ENCODE measurements at places on chromosomes 3 and 15. TPM values are rescaled to one million over a fixed set of nuclear protein-coding genes. Genes with fewer than 3 reads are reported as not detected.

THPO gene
- polyA plus RNA-seq: 3.3 TPM

DNA sequence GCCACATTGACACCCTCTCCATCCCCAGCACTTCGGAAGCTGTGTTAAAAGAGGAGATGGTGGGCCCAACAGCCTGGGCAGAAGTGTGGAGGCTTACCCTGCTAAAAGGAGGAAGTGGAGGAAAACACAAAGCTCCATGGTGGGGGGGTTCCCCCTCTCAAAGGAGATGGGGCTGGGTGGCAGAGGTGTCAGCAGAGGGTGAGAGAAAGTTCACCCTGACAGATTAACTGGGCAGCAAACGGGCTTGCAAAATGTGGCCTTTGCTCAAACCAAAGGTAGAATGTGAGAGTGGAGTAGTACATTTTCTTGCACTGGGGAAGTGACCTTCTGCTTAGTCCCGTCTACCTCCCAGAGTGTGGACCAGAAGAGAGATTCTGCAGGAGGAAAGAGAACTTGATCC is 44.7 kb downstream of the MYO1E start:
- DNase-seq: no peak

- no peak for DNase-seq
Measured at GRCh38 chr3:11593318-11594034, 50.2 kb downstream of the VGLL4 start.

DNA sequence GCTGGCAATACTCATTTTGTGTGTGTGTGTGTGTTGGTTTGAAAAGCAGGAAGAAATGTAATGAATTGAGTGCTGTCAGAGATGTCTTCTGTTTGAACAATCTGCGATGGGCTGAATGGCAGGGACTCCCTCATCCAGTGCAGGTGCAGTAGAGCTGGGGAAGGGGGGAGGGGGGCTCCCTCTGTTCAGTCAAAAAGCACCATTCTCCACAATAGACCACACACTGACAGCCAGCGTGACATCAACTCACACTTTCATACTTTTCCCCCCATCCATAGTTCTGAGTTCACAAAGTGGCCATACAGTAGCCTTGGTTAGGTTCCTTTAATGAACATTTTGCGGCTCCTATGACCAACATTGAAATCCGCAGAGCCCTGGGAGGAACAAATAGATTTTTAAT is 10.4 kb downstream of the SOX2 start:
- no peak for DNase-seq

FILIP1L gene
- polyA plus RNA-seq: 16.3 TPM

ADAMTS9 gene
- polyA plus RNA-seq: 174 TPM

DNA sequence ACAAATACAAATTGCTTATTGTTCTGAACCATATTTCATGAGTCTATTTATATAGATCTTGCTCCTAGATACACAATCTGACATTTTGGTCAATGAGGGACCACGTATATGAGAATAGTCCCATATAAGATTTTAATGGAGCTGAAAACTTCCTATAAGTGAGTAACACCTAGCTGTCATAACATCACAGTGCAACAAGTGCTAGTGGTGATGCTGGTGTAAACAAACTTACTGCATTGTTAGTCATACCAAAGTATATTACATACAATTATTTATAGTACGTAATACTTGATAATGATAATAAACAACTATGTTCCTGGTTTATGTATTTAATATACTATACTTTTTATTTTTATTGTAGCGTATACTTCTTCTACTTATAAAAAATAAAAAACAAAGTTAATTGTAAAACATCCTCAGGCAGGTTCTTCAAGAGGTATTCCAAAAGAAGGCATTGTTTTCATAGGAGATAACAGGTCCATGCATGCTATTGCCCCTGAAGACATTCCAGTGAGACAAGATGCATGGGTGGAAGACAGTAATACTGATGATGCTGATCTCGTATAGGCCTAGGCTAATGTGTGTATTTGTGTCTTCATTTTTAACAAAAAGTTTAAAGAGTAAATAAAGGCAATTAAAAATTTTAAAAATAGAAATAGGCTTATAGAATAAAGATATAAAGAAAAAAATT is 46.8 kb upstream of the NAALADL2 start:
- no peak for DNase-seq

DNA sequence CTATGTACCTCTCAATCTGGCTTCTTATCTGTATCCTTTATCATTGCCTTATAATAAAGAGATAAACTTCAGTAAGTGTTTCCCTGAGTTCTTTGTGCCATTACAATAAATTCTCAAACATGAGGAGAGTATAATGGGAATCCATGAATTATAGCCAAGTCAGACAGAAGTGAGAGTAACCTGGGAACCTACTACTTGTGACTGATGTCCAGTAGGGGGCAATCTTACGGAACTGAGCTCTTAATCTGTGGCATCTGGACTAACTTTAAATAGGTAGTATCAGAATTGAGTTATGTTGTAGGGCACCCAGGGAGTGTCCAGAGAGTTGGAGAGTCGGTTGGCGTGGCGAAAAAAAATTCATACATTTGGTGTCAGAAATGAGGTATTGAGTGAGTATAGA is 542.6 kb downstream of the ZBBX start:
- no peak for DNase-seq

GRCh38 chr3:23496165-23496564 is 293.0 kb downstream of the UBE2E2 start:
- no peak for DNase-seq
